CD8-positive, alpha-beta memory T cell (primary cell): ENCODE measurements at places on chromosomes 2 and 18. TPM values are rescaled to one million over a fixed set of nuclear protein-coding genes. Genes with fewer than 3 reads are reported as not detected.

TRABD2A gene
- polyA plus RNA-seq: 36.6 TPM

CFAP65 gene
- polyA plus RNA-seq: not detected

STAT4 gene
- 88.2 TPM for polyA plus RNA-seq

GALNT3 gene
- polyA plus RNA-seq: 2.2 TPM

CDH19 gene
- not detected for polyA plus RNA-seq

FOXI3 gene
- not detected for polyA plus RNA-seq

DNA sequence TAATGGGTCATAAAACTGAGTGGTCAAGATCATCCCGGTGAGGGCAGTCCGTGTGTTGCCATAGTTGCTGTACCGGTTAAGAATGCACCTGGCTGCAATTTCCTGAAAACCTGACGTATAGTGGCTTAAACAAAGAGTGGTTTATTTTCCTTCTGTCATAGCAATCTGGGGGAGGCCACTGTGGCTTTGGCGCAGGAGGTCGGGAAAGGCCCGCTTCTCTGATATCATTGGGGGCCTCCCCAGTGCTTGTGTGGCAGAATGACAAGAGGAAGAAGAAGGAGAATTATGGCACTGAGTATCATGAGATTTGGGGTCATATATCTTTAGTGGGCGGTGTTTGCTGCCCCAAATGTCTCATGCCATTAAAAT is 4.4 kb downstream of the C2orf92 start:
- no peak overlapping the region for H3K27ac ChIP-seq
- no peak for DNase-seq
- no peaks in the 10 kb centered on the region for H3K27me3 ChIP-seq
- no peaks in the 10 kb centered on the region for H3K36me3 ChIP-seq
- H3K4me1 ChIP-seq: no peaks in the 10 kb centered on the region

- no peak overlapping the region for H3K4me3 ChIP-seq
- H3K27ac ChIP-seq: no peak overlapping the region
- no peaks in the 10 kb centered on the region for H3K4me1 ChIP-seq
- no peaks in the 10 kb centered on the region for H3K27me3 ChIP-seq
- no peak for DNase-seq
Observed at GRCh38 chr2:60602828-60603532, 49.5 kb upstream of the BCL11A start.

- no peak for DNase-seq
- H3K27ac ChIP-seq: no peak overlapping the region
- no peak overlapping the region for H3K4me3 ChIP-seq
- H3K27me3 ChIP-seq: no peaks in the 10 kb centered on the region
- H3K36me3 ChIP-seq: no peaks in the 10 kb centered on the region
Observed at GRCh38 chr2:189350540-189351209, 90.6 kb upstream of the WDR75 start.

GRCh38 chr2:182616471-182617393 is 99.3 kb upstream of the DNAJC10 start:
- no peaks in the 10 kb centered on the region for H3K27me3 ChIP-seq
- no peak for DNase-seq
- no peaks in the 10 kb centered on the region for H3K36me3 ChIP-seq
- no peak overlapping the region for H3K27ac ChIP-seq

GRCh38 chr2:172072303-172072702 is 13.0 kb upstream of the DLX1 start:
- H3K27ac ChIP-seq: no peak overlapping the region
- DNase-seq: no peak
- no peaks in the 10 kb centered on the region for H3K4me1 ChIP-seq
- H3K36me3 ChIP-seq: no peaks in the 10 kb centered on the region

GRCh38 chr2:122663620-122664019 is 908.2 kb downstream of the TSN start:
- H3K27ac ChIP-seq: no peak overlapping the region
- H3K27me3 ChIP-seq: no peaks in the 10 kb centered on the region
- no peaks in the 10 kb centered on the region for H3K36me3 ChIP-seq
- H3K4me1 ChIP-seq: no peaks in the 10 kb centered on the region
- DNase-seq: no peak
- H3K4me3 ChIP-seq: no peak overlapping the region

- H3K27ac ChIP-seq: no peak overlapping the region
- DNase-seq: no peak
- H3K27me3 ChIP-seq: no peaks in the 10 kb centered on the region
- H3K4me1 ChIP-seq: no peaks in the 10 kb centered on the region
- H3K36me3 ChIP-seq: no peaks in the 10 kb centered on the region
Observed at GRCh38 chr2:23268467-23269263, 116.3 kb upstream of the KLHL29 start.

DNA sequence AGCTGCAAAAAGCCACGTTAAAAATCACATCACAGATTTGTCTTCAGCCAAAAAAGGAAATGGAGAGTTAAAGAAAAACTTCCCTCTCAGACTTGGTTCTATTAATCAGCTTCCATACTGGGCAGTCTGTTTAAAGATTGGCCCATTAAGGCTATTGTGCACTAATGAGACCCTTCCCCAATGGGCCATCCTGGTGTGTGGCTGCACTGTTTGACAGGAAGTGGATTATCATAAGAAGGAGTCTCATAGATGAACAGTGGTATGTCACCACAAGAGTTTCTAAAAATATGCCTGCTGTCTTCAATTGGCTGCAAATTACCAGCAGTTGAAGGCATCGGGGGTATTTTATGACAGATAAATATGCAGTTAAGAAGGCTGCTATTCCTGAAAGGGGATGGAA is 247.6 kb upstream of the THSD7B start:
- H3K27ac ChIP-seq: no peak overlapping the region
- no peak for DNase-seq
- H3K4me3 ChIP-seq: no peak overlapping the region
- H3K36me3 ChIP-seq: no peaks in the 10 kb centered on the region
- no peaks in the 10 kb centered on the region for H3K27me3 ChIP-seq
- H3K4me1 ChIP-seq: no peaks in the 10 kb centered on the region

DNA sequence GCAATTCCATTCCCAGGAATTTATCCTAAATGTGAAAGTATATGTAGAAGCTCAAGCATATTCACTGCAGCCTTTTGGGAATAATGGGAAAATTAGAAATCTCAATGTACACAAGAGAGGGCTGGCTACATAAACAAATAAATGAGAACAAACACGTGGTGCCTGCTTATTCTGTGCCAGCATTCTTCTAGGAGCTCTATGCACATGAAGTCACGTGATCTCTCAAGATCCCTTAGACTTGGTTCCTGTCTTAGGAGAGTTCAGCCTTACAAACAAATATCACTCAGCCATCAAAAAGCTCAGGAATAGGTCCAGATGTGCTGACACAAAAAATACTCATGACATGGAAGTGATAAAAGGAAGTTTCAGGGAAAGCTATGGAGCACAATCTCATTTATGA is 92.9 kb upstream of the SP3 start:
- DNase-seq: no peak
- H3K27me3 ChIP-seq: no peaks in the 10 kb centered on the region
- H3K27ac ChIP-seq: no peak overlapping the region
- no peaks in the 10 kb centered on the region for H3K4me1 ChIP-seq
- H3K4me3 ChIP-seq: no peak overlapping the region

DNA sequence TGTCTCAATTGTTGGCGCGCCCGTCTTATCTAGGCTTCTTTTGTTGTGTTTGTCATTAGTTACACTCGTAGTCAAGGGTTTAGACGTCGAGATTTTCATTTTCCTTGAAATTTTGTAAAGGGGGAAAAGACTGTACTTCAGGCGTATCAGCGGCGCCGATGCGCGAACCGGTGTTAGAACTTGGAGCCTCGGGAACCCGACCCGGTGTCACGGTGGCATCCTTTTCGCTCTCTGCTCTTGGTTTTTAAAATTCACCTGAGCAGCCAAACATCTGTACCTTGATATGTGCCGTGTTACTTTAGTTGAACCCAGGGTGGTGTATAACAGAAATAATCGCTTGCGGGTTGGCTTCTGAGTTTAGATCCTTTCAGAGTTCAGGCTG is 643 bp downstream of the RMC1 start:
- peak overlapping the region; percentile 85 for H3K27ac ChIP-seq
- H3K27me3 ChIP-seq: no peaks in the 10 kb centered on the region
- peaks cover 35% of the 10 kb centered on the region for H3K4me1 ChIP-seq
- H3K4me3 ChIP-seq: peak overlapping the region; percentile 92
- DNase-seq: no peak

DNA sequence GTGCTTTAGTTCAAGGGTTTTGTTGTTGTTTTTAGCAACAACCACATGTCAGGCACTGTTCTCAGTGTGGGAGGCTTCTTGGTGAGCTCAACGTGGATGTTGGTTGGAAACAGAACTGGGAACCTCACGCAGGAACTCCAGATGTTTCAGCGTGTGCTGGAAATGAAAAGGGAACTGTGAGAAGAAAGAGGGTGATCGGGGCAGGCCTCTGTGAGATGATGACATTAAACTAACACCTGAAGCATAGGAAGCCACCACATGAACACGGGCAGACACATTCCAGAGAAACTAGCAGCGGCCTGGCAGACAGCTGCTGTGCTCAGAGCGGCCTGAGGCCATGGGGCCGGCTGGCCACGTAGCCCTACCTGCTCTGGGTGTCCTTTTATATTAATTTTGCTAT is 66.4 kb downstream of the COA5 start:
- no peak overlapping the region for H3K27ac ChIP-seq
- no peaks in the 10 kb centered on the region for H3K4me1 ChIP-seq
- no peak overlapping the region for H3K4me3 ChIP-seq
- DNase-seq: no peak
- no peaks in the 10 kb centered on the region for H3K27me3 ChIP-seq

DNA sequence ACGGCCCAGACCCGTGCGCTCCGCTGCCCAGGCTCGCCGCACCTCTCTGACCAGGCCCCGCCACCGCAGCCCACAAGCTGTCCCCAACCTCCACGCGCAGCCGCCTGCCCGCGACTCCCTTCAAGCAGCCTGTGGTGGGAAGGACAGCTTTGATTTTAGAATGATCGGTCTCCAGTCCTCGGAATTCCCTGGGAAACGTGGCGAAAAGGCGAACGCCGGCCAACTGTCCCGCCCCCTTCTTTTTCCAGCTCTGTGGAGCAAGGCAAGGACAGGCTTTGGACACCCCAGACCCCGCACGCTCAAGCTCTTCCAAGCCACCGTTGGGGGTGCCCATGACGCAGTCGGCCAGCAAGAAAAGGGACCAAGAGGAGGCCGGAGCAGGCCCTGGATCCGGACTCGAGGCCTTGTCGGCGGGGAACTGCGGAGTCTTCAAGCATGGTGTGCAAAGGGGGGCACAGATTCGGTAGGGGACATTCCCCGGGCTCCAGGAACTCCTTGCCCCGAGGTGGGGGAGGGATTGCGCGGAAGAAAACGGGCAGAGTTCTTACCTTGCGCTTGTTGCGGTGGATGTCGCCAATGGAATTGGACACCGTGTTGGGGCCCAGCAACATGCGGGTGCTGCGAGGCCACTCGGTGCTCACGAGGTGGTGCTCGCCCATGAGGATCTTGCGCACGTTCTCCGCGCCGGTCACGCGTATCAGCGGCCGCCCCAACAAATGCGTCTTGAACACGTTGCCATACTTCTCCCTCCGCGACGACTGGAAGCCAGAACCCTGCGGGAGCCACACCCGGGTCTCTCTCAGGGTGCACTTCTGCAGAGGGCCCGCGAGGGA is 4.0 kb downstream of the CYP26B1 start:
- no peak overlapping the region for H3K4me3 ChIP-seq
- no peak for DNase-seq
- no peaks in the 10 kb centered on the region for H3K36me3 ChIP-seq
- no peak overlapping the region for H3K27ac ChIP-seq
- H3K27me3 ChIP-seq: peaks cover 23% of the 10 kb centered on the region
- H3K4me1 ChIP-seq: peaks cover 7% of the 10 kb centered on the region

DNA sequence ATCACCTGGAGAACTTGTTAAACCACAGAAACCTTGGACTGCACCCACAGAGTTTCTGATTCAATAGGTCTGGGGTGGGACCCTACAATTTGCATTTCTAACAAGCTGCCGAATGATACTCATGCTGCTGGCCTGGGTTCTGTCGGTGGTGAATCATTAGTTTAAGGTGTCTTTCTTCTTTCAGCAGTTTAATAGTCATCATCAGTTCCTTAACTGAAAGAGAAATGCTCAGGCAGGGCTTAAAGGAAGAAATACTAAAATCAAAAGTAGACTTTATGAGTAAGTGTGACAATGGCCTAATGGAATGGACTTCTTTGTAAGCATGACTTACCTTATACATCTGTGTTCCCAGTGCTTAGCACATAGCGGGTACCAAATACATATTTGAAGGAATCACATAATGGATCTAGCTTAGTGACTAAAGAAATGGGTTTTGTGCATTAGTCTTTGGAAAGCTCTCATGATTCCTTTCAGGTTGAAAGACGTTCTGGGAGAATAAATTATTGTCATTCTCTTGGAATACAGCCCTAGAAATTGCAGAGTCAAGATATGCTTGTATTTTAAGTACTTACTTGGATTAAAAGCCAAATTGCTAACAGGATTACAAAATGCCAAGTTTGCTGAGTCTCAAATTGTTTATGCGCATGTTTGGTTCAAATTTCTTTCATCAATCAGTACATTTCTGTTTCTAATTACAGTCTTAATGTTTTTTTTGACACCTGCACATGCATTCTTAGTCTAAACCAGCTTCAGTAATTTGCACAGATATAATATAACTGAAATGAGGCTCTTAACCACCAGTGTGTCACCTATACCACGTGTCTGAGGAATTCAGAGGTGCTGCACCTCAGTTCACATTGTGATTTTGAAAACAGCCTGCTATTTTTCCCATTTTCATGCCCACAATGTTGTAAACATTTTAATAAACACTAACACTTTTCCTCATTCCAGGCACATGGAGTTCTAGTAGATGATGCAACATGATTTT is 220.3 kb upstream of the NRP2 start:
- H3K4me3 ChIP-seq: no peak overlapping the region
- no peak overlapping the region for H3K27ac ChIP-seq
- H3K4me1 ChIP-seq: no peaks in the 10 kb centered on the region
- DNase-seq: no peak

GRCh38 chr2:71458413-71459083 is 5.2 kb downstream of the DYSF start:
- H3K27ac ChIP-seq: no peak overlapping the region
- H3K4me3 ChIP-seq: no peak overlapping the region
- H3K27me3 ChIP-seq: peaks cover 16% of the 10 kb centered on the region

DNA sequence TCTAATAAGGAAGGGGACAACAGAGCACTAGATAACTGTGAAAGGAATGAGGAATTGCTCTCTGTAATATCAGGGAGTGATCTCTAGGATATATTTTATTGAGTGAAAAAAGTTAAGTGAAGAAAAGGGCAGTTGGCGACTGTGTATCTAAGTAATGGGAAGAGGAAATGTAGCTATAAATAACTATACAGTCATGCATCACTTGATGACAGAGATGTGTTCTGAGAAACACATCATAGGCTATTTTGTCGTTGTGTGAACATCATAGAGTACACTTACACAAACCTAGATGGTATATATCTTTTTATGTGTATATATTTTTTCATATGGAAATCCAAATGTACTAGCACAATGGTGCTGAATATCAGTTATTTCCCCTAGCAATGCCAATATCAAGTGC is 329.3 kb downstream of the TXNL1 start:
- no peak for DNase-seq
- H3K27ac ChIP-seq: no peak overlapping the region
- H3K36me3 ChIP-seq: no peaks in the 10 kb centered on the region

DNA sequence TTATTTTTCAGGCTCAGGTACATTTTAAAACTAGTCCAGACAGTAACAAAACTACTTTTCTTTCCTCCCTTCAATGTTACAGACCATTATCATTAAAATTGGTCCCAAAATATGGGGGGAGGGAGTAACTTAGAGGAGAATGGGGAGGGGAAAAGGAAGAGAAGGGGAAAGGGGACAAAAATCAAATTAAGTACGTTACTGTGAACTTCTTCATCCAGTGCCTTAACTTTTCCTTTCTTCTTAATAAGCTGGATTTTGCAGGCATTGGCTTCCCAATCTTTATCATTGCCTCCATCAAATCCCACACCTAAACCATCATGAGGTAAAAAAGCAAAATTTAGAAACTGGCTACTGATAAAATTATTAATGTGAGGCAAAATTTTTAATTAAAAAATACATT is 17.2 kb downstream of the GFPT1 start:
- H3K27ac ChIP-seq: no peak overlapping the region
- no peaks in the 10 kb centered on the region for H3K27me3 ChIP-seq
- H3K4me3 ChIP-seq: no peak overlapping the region
- H3K4me1 ChIP-seq: no peaks in the 10 kb centered on the region
